ENCODE measurements at places on chromosomes 5 and 9.

DNA sequence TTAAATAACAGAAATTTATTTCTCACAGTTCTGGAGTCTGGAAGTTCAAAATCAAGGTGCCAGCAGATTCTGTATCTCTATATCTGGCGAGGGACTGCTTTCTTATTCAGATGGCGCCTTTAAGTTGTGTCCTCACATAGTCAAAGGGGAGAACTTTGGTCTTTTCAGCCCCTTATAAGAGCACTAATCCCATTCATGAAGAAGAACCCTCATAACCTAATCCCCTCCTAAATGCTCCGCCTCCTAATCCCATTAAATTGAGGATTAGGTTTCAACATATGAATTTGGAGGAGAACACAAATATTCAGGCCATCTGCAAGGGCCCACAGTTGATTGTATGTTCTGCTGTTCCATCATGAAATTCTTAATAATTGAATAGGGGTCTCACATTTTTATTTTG lies 10.8 kb upstream of the CCDC152 start:
- no peak for DNase-seq

DNA sequence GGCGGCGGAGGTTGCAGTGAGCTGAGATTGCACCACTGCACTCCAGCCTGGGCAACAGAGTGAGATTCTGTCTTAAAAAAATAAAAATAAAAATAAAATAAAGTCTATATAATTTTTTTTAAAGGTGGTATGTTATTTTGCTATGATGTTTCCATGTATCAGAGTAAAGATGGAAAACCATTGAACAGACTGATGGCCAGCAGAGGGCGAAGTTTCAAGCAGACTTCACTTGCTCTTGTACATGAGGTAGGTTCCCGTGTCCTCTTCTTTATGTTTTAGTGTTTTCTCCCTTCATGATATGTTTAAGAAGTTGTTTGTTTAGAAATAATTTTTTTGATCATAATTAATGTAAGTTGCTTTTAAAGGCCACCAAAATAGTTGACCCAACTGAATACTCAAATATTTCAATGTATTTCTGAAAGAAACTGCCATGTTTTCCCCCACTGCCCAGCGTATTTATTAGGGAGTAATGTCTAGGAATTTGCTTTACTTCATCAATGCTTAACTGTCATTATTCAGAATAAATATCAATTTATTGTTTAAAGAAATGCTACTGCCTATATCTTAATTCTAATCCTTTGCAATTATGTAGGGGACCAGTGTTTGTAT lies 146.4 kb downstream of the HACD4 start:
- no peak for DNase-seq

DNA sequence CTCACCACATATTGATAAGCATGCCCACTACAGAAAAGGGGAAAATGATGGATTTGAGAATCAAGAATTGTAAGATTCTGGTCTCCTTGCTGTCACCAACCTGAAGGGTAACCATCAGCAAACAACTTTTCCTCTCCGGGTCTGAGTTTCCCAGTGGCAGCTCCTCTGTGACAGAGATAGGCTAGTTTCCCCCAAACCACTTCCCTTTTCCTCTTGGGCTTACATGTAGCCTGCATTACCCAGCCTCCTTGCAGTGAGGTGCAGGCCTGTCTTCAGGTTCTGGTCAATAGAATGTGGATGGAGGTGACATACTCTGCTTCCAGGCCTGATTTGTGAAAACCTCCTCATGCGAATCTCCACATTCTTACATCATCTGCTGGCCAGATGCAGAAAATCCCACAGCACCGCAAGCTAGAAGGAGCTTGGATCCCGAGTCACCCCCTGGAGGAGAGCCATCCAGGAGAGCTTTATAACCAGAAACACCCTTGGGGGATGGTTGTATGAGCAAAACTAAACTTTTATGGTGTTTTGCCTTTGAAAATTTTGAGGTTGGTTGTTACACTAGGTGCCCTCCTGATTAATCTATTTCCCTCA lies 206.1 kb downstream of the RGS3 start:
- DNase-seq = no peak

DNA sequence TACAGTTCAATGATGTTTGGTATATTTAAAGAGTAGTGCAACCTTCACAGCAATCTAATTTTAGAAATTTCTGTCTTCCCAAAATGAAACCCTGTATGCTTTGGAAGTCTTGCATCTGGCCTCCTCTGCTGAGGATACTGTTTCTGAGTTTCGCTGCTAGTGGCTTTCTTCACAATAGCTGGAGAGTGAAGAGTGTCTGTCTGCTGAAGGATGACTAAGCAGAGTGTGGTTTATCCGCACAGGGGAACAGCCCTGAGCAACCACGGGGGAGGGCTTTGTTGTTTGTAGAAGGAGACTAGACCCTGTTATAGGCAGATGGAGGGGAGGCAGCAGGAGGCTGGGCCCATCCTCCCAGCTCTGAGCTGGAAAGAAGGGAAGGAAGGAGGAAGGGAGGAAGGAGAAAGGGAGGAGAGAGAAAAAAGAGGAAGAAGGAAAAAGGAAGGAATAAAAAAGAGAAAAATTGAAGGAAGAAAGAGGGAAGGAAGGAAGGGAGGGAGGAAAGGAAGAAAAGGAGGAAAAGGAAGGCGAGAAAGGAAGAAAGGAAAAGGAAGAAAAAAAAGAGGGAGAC lies 10.5 kb upstream of the IRX2 start:
- no peak for DNase-seq

DNA sequence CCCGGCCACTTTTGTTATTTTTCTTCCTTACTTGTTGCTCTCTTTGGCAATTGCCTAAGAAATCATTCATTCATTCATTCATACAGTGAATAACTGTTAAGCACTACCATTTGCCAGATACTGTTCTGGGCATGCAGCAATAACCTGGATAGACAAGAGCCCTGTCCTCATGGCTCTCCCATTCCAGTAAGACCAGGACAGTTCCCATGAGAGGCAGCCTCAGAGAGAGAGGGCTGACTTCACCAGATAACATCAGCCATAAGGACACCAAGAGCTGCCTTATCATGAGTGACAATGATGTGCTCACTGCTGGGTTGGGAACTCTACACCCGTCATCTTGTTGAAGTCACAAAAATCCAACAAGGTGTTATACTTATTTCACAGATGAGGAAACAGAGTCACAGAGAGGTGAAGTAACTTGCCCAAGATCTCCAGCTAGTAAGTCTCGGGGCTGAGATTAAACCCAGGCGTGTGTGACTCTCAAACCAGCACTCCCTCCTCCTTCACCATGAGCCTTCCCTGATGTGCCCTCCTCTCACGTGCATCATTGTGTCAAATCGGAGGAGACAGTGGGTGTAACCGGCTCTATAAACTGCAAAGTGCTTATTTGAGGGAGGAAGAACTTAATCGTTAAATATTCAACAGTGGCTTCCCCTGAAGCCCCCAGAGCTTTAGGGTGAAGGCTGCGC lies 61.1 kb upstream of the TBC1D2 start:
- no peak for DNase-seq

- DNase-seq = no peak
Observed at GRCh38 chr5:163460562-163461171, at the start of gene HMMR. Gene HMMR (plus strand): TSS chr5:163460632. CDS start chr5:163460693, 61 bp downstream.

- no peak for DNase-seq
Observed at GRCh38 chr5:180468732-180469585, 25.2 kb upstream of the CNOT6 start.

DNA sequence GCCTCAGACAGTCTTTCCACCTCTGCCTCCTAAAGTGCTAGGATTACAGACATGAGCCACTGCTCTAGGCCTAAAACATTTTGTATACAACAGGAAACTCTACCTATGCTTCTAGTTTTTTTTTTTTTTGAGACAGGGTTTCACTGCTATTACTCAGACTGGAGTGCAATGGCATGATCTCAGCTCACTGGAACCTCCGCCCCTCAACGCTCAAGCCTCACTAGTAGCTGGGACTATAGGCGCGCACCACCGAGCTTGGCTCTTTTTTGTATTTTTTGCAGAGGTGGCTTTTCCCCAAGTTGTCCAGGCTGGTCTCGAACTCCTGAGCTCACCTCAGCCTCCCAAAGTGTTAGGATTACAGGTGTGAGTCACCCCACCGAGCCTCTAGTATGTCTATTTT lies 5.4 kb downstream of the HSPA9 start:
- DNase-seq = no peak

DNA sequence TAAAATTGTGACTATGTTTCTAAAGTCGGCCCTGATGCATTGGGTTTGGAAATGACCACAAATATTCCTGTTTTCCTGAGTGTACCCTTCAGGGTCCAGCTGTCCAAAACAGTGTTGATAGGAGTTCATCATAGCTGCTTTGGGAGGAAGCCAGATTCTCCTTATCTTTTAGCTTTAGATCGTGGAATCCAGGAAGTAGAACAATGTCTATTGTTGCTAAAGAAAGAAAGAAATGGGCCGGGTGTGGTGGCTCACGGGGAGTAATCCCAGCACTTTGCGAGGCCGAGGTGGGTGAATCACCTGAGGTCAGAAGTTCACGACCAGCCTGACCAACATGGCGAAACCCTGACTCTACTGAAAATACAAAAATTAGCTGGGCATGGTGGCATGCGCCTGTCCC lies 9.5 kb downstream of the CAVIN4 start:
- no peak for DNase-seq

DNA sequence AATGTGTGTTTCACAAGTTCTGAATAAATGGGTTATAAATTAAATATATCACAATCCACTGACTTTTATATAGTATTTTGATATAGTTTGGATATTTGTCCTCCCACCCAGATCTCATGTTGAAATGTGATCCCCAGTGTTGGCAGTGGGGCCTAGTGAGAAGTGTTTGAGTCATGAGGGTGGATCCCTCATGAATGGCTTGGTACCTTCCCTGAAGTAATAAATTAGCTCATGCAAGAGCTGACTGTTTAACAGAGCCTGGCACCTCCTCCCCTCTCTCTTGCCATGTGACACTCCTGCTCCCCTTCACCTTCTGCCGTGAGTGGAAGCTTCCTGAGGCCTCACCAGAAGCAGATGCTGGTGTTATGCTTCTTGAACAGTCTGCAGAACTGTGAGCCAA lies 127.9 kb upstream of the PALM2AKAP2 start:
- no peak for DNase-seq

GRCh38 chr5:118561971-118562370 lies 426.4 kb downstream of the DTWD2 start:
- DNase-seq = no peak

DNA sequence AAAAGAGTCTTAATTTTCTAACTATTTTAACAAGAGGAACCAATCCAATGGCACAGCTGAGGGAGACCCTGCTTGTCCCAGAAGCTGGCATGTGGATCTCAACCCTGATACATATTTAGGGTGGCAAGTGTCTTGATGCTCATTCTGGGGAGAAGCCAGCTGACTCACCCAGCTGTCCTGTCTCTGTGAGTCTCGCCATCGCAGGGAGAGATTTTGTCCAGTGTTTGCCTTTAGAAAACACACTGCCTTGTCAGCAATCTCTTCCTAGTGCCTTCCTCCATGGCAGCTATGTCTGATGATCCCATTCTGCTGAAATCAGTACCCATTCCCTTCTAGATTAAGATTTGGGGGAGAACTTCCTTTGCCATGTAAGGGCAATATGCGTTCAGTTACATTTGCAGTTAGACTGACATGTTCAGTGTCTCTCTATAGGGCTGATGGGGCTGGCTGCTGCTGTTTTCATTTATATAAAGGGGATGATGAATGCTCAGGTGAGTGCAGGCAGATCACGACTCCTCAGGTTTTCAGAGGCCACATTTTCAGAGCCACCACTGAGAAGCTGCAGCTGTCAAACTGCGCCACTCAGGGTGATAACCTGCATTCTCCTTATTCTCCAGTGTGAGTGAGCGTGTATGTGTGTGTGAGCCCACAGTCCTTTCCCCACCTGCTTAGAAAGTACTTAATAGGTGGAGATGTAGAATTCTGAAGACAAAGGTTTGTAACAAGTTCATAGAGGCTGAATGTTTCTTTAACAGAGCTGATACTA lies 217.0 kb downstream of the GAS1 start:
- no peak for DNase-seq

DNA sequence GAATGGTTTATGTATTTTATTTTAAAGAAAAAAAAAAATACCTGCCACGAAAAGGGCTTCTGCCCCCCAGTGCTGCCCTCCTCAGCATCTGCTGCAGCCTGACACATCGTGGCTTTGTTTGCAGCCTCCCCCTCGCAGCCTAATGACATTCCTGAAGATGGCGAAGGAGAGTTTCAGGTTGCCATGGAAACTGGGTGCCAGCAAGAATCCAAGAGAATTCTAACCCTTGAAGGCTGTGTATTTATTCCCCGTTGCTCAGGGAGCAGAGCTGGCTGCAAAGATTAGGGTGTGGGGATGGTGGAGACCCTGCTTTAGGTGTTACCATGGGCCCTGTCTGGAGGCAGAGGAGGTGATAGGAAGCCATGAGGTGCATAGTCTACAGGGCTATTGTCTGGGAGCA lies 126.6 kb downstream of the NSG2 start:
- peak; percentile 63 for DNase-seq

GRCh38 chr5:116947691-116948528 lies 373.3 kb upstream of the SEMA6A start:
- DNase-seq = peak; percentile 14

GRCh38 chr5:63155310-63155631 lies 576.7 kb downstream of the LRRC70 start:
- DNase-seq = no peak

Measured in nucleus accumbens (tissue), 56 donors.